ENCODE measurements at places on chromosomes 3 and 15.

DNA sequence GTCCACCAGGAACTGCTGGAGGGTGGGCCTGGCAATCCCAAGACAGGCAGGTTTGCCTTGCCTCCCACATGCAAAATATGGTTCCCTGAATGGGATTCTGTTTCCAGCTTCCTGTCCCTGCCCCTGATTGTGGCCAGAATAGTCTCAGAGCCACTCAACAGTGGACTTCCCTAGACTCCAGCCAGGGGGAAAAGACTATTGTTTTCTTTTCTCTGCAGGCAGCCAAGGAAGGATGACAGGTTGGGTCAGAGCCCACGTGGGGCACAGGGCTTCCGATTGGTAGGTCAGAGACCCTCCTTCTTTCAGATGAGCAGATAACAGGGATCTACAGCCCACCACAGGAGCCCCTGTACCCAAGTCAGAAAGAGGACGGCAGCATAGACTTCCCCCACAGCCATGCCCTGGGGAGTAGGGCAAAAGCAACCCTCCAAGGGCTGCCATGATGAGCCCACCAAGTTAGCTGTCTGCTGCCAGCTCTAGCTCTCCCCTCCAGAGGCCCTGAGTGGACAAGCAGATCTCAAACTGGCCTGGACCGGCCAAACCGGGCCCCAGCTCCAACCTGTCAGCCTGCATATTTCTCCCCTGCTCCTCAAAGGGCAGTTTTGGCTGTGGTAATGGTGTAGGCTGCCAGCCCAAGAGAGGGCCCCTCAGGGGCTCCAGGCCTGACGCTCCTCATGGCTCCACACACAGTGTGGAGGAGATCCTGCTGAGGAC lies 6.4 kb downstream of the TLR9 start:
- no peak for DNase-seq

DNA sequence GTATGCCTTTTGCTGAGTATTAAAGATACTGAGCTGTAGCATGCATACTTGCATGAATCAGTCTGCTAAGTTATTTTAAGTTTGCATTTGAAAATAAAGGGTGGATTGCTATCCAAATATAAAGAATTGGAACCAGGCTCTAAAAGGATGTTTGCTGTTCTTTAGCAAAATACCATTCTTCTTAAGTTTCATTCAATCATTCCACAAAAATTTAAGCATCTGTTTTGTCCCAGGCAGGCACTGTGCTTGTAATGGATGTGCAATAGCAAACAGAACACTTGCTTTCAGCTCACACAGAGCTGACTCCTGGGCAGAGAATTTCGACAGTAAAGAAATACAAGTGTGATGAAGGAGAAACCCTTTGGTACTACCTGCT lies 151.1 kb downstream of the PGPEP1L start:
- DNase-seq, result no peak

DNA sequence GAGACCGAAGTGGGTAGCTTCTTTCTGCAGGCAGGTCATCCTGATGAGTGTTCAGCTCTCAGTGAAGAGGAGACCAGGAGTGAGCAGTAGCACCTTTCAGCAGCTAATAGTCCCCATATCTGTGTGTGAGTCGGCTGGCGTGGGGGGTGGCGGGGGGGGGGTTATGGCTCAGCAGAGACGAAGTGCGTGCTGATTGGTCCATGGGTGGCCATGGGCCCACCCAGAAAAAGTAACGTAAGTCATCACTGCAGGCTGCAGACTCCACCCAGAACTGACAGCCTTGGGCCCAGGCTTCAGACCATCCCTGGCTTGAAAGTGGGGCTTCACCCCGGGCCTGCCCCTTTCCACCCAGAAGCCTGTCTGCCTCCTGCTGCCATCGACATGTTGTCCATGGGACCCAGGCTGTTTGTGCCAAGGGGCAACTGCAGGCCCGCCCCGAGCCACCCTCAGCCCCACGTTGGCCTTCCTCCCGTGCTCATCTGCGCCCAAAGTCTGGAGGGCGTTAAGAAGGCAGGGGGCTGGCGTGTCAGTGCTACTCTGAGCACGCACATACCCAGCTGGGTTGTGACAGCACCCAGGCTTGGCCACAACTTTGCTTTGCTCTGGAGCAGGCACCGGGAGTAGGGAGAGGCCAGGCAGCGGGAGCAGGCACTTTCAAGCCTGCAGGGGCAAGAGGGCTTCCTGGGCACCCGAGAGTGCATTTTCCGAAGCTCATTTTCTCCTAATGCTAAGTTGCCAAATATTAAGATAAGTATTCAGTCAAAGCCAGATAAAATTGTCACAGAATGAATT lies 511.7 kb upstream of the CDIN1 start:
- no peak for DNase-seq

DNA sequence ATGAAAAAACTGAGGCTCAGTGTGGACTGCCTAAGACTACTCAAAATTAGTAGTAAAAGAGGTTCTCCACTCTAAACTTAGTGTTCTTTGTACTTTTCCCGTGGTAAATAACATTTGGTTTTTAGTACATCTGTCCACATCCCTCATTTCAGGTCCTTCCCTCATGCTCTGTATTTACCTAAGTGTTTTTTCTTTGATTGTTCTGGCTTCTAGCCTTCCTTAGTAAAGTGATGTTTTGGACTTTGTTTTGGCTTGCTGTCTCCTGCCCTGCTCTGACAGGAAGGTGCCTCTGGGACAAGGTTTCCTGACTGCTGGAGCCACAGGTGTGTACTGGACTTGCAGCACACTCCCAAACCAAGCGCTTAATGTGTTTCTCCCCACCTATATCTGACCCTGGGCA lies 29.9 kb upstream of the ALDH1A2 start:
- DNase-seq, result no peak

GRCh38 chr15:59644756-59645155 lies 12.6 kb downstream of the GTF2A2 start:
- no peak for DNase-seq

GRCh38 chr15:77346245-77347036 lies 73.5 kb downstream of the PEAK1 start:
- DNase-seq, result no peak

DNA sequence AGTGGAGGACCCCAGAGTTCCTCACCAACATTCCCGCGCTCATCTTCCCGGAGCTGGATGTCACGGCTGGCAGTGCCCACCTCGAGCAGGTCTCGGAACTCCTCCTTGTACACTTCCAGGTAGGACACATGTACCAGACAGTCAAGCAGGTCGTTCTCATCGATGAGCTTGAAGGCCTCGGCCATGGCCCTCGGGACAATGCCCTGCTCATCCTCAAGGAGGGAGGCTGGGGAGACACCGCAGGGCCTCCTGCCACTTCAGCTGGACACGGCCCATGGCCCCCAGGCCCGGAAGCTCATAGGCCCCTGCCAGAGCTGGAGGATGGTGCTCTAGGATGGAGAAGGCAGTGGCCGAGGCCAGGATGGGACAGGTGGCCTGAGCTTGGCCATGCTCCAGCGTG lies 5.6 kb downstream of the KIF7 start:
- DNase-seq, result no peak

DNA sequence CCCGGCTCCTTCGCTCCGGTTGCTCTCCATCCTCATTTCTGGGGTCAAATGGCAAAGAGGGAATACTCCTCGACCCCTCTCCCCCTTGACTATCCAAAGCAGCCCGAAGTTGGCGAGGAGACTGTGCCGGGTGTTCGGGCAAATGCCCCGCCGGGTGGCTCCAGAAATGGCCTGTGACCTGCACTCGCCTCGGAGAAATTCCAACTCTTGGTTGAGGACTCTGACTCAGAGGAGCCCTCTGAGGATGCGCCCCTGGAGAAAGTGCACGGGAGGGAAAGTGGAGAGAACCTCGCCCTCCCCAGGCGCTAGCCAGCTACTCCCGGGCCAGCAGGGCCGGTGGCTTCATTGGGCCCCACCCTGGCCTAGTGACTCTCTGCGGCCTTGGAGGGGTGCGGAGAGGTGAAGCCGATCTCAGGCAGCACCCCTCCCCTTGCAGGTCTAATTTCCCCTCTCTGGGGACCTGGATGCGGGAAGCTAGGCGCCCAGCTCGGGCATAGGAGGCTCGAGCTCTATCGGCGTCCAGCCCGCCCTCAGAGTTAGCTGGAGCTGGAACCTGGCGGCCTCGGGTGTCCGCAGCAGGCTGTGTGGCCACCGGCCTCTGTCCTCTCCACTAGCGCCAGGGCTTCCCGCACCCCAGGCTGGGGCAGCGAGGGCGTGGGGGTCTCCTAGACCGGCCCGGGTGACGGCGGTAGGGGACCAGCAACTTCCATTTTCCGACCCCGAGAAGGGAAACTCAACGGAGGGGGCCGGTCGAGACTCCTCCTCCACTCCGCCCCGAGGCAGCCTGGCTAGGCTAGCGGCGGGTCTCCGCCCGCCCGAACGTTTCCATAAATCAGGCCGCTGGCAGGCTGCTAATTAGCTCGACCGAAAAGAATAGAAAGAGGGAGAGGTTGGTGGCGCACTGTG lies 29.4 kb downstream of the NR2F2 start:
- no peak for DNase-seq

DNA sequence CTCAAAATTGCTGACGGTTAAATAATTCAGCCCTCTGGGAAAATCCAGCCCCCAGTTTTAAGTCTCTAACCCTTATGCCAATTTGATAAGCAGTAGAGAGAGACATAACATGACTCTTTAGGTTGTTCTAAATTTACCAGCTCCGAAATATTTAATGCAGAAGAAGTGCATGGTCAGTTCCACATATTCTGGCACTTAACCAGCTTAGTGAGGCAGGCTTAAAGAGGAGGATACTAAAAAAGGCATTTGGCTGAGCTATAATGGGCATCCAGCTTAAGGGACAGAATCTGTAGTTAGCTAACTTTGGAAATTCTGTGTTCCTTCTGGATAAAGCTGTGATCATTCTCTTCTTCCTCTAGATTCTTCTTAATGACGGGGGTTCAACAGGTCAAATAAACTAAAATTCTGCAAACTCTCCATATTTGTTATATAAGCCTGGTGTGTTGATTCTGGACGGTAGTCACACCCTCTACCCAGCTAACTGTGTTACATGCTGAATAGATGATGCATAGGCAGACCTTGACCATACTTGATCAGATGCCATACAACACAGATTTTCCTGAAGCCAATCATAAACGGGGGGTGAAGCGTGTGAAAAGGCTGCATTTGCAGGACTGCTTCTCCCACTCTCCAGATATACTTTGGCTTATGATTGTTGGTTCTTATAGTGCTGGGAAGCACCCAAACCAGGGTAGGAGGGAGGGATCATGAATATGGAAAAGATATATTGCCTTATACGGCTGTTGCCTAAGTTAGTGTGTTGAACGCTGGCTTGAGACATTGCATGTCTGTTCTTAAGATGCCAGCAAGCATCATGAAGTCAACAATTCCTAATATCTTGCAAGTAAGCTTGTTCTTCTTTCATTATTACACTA lies 118.4 kb downstream of the FGF12 start:
- DNase-seq, result no peak
